NCI-H2081 (cell line): ENCODE measurements at places on chromosomes 7 and 10.

DNA sequence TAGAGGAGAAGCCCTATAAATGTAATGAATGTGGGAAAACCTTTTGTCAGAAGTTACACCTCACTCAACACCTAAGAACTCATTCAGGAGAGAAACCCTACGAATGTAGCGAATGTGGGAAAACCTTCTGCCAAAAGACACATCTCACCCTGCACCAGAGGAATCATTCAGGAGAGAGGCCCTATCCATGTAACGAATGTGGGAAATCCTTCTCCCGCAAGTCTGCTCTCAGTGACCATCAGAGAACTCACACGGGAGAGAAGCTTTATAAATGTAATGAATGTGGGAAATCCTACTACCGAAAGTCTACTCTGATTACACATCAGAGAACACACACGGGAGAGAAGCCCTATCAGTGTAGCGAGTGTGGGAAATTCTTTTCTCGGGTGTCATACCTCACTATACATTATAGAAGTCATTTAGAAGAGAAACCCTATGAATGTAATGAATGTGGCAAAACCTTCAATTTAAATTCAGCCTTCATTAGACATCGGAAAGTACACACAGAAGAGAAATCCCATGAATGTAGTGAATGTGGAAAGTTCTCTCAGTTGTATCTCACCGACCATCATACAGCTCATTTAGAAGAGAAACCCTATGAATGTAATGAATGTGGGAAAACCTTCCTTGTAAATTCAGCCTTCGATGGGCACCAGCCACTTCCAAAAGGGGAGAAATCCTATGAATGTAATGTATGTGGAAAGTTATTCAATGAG is 18.9 kb downstream of the RBAK start:
- no peak for DNase-seq

- DNase-seq, result no peak
These were observed 61.2 kb upstream of the YAE1 start for GRCh38 chr7:39504963-39505362.

- DNase-seq, result no peak
These were observed 17.6 kb downstream of the CCDC71L start for GRCh38 chr7:106643216-106644000.

GRCh38 chr10:6987536-6987945 is 407.5 kb upstream of the PRKCQ start:
- no peak for DNase-seq

GRCh38 chr7:24442170-24442777 is 131.0 kb upstream of the PALS2 start:
- DNase-seq, result no peak

GRCh38 chr10:114206902-114207301 is 27.7 kb downstream of the TDRD1 start:
- DNase-seq, result no peak

DNA sequence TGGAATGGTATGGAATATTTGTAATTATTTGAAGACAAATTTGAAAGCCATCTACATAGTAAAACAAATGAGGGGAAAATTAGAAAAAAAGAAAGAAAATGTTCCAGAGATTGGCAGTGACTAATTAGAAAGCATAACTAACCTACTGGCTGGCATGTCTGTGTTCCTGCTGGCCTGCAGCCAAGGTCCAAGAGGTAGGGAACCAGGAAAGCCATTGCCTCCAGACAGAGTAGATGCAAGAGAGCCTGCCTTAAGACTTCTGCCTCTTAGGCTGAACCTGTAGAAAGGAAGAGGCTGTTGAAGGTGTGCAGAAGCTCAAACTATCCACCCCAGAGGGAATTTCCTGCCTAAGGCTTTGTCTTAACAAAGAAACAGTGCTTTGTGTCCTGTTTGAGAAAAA is 982.0 kb downstream of the SORCS1 start:
- DNase-seq, result no peak

DNA sequence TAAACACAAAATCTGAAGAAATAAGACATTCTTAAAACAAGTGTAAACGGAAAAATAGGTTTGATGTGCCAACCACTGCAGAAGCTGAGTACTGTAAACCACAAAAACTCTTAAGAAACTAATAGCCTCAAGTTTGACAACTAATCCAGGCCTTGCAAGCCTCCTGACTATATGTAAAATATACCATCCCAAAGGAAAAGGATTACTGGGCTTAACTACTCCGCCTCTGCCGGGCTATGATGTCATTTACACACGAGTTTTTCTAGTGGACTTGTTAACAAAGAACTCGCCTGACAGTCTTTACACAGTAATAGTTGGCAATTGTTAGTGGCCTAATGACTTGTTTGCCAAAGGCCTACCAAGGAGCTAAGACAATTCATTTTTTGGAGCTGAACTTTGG is 2.1 kb downstream of the KIF5B start:
- DNase-seq, result peak; percentile 0

- peak; percentile 6 for DNase-seq
These were observed 15.6 kb upstream of the LRRC17 start for GRCh38 chr7:102897211-102897631.
